Activated T-cell treated with anti-CD3 and anti-CD28 coated beads for 4 hours (primary cell): ENCODE measurements at places on chromosomes 5 and 9.

GRCh38 chr5:180704362-180704761 is 35.5 kb downstream of the OR2Y1 start:
- no peak for DNase-seq

GRCh38 chr5:171709930-171710329 is 75.7 kb upstream of the SMIM23 start:
- DNase-seq: no peak

GRCh38 chr5:79151942-79152671 is 40.5 kb downstream of the BHMT start:
- DNase-seq: no peak

GRCh38 chr5:172647352-172648012 is 6.4 kb downstream of the NEURL1B start:
- DNase-seq: no peak

DNA sequence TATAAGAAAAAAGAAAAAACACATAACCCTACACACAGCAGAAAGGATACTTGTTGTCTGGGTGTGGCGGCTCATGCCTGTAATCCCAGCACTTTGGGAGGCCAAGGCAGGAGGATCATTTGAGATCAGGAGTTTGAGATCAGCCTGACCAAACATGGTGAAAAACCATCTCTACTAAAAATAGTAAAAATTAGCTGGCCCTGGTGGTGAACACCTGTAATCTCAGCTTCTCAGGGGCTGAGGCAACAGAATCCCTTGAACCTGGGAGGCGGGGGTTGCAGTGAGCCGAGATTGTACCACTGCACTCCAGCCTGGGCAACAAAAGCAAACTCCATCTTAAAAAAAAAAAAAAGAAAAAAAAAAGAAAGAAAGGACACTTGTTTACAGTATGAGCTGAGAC is 147.6 kb upstream of the PITX1 start:
- DNase-seq: no peak

DNA sequence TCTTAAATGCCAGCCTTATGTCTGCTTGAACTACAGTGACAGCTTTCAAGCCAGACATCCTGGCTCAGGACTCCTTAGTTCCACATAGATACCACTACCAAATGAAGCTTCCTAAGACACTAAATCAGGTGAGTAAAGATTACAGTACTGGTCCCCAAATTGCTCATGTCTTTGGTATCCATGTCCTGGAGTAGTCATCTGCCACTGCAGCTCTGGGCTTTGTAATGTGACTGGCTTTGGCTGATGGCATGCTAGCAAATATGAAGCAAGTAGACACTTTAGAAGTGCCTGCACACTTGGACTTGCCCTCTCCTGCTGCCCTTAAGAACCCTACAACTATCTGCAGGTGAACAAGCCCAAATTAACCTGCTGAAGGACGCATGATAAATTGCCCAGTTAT is 334.9 kb downstream of the BNC2 start:
- no peak for DNase-seq

- DNase-seq: no peak
These were observed 323.7 kb downstream of the ARRDC3 start for GRCh38 chr5:91059409-91059808.

GRCh38 chr9:72202009-72202408 is 52.8 kb downstream of the GDA start:
- DNase-seq: no peak

- DNase-seq: no peak
These were observed 81.4 kb downstream of the GABBR2 start for GRCh38 chr9:98627296-98627695.

- no peak for DNase-seq
These were observed 72.9 kb downstream of the ECPAS start for GRCh38 chr9:111411266-111411665.

- DNase-seq: no peak
These were observed 27.1 kb downstream of the LHX6 start for GRCh38 chr9:122201641-122202040.

DNA sequence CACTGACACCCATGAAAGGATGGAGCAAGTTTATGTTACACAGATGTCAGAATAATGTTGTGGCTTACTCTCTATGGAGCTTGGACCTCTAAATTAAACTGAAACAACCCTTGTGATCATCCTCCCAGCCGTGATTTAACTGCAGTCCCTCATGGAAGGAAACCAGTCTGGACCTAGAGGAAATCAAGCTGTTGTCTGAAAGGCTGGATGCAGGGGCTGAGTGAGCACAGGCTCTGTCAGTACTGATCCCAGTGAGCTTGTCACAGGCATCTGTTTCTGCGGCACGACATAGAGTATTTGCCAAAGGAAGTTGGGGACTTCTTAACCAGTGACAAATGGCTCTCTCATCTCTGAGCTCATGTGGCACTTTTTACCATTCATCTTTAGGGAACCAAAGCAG is 282.9 kb upstream of the MAP3K1 start:
- DNase-seq: no peak

DNA sequence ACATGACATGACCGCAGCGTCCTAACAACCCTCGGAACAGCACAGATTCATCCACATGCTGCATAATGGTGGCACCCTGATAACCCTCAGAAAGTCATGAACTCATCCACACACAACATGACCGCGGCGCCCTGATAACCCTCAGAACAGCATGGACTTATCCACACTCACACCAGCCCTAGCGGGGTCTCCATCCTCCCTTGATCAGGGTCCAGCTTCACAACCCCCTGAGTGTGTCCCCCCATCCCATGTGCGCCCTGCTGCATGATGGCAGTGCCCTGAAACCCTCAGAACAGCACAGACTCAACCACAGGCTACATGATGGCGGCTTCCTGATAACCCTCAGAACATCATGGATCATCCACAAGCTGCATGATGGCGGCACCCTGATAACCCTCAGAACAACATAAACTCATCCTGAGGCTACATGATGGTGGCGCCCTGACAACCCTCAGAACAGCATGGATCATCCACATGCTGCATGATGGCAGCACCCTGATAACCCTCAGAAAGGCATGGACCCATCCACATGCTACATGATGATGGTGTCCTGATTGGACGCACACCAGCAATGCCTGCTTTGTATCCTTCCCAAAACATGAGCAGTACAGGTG is 28.3 kb downstream of the SLC6A3 start:
- no peak for DNase-seq

GRCh38 chr5:168701641-168702040 is 122.5 kb upstream of the PANK3 start:
- no peak for DNase-seq

GRCh38 chr5:141039061-141039460 is 12.1 kb upstream of the PCDHB1 start:
- DNase-seq: no peak

GRCh38 chr5:65462139-65462705 is 19.5 kb downstream of the ADAMTS6 start:
- no peak for DNase-seq

GRCh38 chr5:2888520-2889060 is 137.1 kb upstream of the IRX2 start:
- DNase-seq: no peak

- DNase-seq: no peak
These were observed 722 bp upstream of the DCP2 start for GRCh38 chr5:112975721-112976431.

DNA sequence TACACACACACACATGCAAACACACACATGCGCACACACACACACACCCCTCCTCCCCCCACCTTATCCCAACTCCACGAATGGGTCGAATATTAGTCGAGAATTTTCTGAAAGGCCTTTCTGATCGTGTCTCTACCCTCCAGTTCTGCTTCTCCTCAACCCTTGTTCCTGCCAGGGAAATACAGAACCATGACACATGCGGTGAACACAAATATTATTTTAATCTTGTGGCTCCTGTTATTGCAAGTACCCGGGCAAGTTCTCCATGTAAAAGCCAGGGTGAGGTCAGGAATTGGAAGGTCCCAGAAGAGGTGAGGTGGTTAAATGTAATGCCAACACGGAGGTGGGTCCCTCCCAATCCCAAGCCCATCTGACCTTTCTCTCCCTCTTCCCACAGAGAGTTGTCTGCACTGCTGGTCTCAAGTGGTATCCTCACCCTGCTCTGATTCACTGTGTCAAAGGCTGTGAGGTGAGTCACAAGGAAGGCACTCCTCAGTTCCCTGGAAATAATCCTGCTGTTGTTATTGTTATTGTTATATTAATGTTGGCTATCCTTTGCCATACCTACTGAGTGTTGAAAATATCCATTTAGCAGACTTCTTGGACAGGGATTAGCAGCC is 223.7 kb downstream of the PAPPA start:
- no peak for DNase-seq

GRCh38 chr9:76521906-76522305 is 62.9 kb downstream of the GCNT1 start:
- DNase-seq: no peak

DNA sequence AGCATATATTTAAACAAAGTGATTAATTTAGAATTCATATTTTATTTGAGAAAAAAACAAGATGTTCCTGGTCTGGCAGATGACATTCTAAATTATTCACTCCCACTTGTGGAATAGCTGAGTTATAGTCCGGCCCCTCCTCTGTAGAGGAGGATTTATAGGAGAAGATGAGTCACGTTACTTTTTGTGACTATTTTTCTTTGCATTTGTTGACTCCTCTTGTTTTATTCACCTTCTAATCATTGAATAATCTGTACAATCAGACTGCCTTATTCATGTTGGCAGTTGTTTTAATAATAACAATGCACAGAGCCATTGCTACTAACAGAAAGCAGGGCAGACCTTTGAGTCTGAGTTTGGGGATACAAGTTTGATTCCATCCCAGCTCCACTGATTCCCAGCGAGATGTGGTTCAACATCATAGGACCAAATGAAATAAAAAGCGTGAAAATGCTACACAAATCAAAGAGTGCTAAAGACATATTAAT is 23.2 kb downstream of the DOCK8 start:
- no peak for DNase-seq

DNA sequence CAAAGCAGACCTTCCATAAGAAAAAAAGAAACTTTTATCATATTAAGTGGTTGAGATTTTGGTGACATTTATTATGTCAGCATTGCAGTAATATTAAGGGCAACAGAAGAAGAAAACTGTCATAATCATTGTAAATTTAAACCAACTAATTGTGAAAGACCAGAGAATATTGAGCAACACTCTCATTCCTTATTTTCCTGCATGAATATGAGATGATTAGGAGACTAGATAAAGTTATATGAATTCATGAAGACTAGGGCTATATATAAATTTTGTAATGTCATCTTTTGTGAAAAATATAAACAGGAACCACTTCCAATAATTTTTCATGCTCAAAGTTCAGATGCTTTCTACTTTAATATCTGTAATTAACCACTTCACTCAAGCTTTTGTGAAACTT is 974.5 kb upstream of the CDH10 start:
- DNase-seq: no peak

GRCh38 chr9:135218331-135219225 is 131.1 kb downstream of the OLFM1 start:
- no peak for DNase-seq

DNA sequence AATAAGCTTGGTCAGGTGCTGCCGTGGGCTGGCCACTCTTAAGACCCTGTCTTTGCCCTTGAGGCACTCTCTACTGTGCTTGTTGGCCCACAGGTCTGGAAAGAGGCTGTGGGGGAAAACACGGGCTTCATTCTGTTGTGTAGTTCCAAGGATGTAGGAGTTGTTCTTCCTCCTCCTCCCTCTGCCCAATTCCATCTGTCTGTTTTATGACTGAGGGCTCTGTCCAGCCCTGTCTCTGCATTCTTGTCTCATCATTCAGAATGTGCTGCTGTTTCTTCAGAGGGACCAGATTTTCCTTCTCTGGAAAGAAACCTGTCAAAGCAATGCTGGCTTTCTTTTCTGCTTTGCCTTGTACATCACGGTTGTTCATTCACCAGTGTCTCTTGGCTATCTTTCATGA is 84.1 kb downstream of the MAP1B start:
- no peak for DNase-seq

DNA sequence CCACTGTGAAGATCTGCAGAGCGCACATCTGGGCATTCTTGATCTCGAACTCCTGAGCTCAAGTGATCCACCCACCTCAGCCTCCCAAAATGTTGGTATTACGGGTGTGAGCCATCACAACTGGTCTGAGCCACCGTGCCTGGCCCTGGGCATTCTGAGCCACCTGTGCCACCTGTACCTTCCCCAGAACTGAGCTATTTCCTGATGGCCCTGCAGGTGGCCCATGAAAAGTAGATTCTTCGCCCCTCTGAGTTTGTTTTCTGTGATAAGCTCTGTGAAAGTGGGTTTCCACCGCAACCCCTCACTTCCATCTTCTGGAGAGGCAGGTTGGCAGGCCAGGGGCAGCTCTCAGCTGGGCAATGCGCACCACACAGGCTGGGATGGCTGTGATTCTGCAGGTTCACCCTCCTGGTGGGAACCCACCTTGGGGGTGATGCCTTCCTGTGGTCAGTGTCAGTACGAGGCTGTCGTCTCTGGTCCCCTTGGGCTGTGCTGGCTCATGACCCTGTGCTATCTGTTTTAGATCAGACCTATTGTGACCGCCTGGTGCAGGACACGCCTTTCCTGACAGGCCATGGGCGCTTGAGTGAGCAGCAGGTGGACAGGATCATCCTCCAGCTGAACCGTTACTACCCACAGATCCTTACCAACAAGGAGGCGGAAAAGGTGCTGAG is 11.3 kb downstream of the CARD19 start:
- no peak for DNase-seq

DNA sequence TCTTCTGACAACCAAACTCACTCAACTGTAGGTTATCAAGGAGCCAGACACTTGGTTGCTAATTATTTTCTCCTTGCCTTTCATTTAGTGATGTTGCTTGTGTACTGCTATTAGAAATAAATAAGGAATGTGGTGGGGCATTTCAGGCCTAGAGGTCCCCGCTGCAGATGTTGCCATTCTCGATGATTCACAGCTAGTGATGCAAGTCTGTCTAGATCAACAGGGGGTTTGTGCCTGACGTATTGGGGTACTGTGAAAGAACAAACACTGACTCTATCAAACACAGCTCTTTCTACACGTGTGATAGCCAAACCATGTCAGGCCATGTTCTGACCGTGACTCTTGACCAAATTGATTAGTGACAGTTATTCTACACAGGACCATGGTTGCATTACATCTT is 144.7 kb downstream of the OSTF1 start:
- DNase-seq: no peak

DNA sequence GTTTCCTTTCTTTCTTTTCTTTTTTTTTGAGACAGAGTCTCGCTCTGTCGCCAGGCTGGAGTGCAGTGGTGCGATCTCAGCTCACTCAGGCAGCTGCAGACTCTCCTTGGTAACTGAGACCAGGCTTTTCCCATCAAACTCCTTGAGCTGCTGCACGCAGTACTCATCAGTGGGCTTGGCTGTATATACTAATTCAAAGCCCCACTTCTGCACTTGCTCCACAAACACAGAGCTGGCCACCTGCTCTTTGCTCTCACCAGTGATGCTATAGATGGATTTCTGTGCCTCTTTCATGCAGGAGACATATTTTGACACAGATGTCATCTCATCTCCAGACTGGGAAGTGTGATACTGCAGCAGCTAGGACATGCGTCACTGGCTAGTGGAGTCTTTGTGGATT is 252.7 kb downstream of the AP3B1 start:
- no peak for DNase-seq

GRCh38 chr9:88322906-88323566 is 65.2 kb upstream of the SPIN1 start:
- DNase-seq: peak; percentile 33

GRCh38 chr5:58649716-58650115 is 66.8 kb downstream of the RAB3C start:
- no peak for DNase-seq

- DNase-seq: no peak
These were observed 65.1 kb downstream of the GNA14 start for GRCh38 chr9:77582961-77583576.
